ENCODE measurements at places on chromosomes 7 and 10. TPM values are rescaled to one million over a fixed set of nuclear protein-coding genes. Genes with fewer than 3 reads are reported as not detected.
A peak's percentile ranks its signal among the peaks of the same experiment; 100 is the strongest.

Gene PON1
- not detected for total RNA-seq

Gene DOCK4
- 0.18 TPM for total RNA-seq

Gene LAMTOR4
- 124 TPM for total RNA-seq

Gene ADCYAP1R1
- not detected for total RNA-seq

Gene DGKI
- total RNA-seq, result 0.26 TPM

Gene C10orf67
- 0.26 TPM for total RNA-seq

Gene PNLIPRP3
- total RNA-seq, result not detected

GRCh38 chr7:22666732-22667131, 60.3 kb upstream of the IL6 start:
- DNase-seq, result no peak

DNA sequence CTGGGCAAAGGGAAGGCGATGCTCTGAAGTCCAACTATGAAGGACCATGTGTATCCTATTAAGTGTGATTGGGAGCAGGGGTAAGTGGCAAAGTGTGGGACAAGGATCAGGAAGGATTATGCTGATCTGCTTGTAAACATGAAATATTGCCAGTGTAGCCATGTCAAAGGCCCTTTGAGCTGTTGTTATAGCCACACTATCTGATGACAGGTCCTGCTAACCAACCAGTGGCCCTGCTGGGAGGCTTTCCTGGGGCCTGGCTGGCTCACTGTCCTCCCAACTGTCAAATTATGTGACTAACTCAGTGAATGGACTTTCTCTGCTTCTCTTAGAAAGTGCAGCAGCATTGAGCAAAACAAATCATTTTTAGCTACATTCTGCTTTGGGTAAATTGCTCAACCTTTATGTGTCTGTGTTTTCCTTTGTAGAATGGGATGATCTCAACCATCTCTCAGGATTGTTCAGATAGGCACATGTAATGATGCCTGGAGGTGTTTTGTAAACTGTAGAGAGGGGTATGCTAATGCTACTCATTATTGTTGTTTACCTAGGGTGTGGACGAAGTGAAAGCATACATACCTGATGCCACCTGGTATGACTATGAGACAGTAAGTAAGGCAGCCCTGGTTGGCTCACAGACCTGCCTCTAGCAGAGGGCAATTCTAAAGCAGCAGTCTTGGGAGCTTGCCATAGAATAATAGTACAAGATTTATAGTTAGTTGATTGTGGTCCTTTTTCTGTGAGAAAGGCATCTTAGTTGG, 47.4 kb downstream of the MGAM2 start:
- no peak for DNase-seq

DNA sequence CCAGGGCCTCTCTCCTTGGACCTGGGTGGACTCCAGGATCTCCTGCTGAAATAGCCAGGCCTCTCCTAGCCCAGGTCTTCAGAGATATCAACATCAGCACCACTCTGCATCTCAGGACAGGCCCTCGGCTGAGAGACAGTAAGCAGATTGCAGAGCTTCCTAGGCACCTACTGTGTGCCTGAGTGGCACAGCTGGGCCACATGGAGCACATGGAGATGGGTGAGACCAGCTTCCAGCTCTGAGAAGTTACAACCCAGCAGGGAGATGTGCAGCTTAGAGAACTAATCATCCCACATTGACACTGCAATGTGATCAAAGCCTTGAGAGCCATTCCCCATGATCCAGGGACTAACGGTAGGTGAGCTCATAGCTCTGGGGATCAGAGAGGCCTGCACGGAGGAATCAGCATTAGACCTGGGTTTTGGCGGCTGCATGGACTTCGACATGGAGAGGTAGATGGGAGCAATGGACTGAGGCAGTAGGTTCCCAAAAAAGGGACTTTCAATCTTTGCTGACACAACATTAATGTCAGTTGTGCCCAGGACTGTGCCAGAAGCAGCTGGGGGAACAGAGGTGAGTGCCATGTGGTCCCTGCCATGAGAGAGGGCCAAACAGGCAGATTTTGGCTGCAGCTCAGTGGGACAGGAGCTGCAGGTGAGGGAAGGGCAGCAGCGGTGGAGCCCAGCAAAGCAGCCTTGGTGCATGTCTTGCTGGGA, 76.0 kb upstream of the LEP start:
- no peak for DNase-seq

GRCh38 chr7:112487457-112488263, 6.9 kb downstream of the LSMEM1 start:
- no peak for DNase-seq

DNA sequence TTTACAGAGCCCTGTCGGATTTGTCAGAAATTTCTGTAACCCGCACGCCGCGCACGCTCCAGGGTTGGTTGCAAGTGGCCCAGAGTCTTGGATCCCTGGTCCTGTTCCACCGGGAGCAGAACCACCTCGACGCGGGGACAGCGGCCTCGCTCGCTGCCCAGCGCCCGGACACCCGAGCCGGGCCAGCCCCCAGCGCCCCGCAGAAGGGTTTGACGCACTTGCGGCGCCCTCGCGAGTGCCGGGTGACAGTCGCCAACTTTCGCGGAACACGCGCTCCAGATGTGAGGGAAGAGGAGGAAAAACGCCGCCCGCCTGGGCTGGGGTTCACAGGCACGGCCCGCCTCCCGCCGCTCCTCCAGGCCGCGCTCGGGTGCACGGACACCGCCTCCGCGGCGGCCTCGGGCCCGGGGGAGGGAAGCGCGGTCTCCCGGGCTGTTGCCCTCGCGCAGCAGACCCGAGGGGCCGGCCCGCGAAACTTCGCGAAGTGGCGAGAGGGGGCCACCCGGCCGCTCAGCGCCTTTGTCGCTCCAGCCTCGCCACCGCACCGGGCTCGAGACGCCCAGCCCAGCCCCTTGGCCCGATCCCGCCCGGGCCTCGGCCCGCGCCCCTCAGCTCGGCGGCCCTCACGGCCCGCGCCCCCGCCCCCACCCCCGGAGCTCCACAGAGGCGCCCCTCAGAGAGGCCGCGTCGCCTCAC, 514 bp downstream of the RNF216 start:
- peak; percentile 10 for DNase-seq

DNA sequence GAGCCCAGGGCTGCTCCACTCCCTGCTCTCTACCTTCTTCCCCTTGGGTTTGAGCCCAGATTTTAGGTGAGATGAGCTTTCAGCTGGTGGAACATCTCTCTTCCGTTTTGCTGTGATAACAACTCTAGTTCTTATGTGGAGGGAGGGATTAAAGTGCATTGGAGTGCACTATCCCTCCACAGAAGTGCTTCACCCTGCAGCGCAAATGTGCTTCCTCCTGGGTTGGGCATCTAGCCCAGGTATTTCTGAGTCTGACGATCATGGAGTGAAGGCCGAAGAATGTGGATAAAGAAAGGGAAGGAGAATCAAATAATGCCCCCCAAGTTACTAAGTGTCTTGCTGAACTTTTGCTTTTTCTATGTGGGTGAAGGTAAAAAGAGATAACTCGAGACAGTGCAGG, 157.4 kb downstream of the CACNB2 start:
- no peak for DNase-seq

- no peak for DNase-seq
Observed at GRCh38 chr7:17497136-17497535, 198.7 kb downstream of the AHR start.

DNA sequence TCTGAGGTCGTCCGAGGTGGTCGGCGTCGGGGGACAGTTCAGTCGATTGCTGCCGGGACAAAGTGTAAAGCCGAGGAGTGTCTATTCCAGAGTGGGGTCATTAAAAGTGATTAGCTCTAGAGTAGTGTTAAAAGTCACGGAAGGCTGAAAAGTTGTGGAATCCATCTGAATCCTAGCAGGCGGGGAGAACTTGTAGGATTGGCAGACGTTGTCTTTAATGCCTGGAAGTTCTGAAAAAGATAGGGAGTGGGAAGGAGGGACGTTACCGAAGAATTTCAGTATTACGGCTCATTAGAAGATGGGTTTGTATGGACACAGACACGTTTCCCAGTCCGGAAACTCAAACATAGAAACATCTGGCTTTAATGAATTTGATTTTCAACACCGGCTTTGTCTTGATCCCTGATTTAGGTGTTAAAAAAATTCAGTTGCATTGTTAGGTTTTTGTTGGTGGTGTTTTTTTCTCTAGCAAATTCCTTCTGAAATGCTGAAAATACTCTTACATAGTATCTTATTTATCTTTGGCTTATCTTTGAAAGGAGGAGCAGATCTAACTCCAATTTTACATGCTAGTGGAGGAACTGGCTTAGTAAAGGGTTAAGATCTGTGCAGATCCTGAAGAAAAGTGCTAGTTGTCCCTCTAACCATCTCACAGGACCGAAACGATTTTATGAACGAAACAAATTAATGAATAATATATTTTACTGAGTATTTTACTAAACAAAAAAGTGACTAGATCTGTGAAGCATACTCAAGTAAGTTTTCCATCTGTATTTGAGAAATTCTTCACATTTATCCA, 900 bp downstream of the MKLN1 start:
- DNase-seq, result no peak

DNA sequence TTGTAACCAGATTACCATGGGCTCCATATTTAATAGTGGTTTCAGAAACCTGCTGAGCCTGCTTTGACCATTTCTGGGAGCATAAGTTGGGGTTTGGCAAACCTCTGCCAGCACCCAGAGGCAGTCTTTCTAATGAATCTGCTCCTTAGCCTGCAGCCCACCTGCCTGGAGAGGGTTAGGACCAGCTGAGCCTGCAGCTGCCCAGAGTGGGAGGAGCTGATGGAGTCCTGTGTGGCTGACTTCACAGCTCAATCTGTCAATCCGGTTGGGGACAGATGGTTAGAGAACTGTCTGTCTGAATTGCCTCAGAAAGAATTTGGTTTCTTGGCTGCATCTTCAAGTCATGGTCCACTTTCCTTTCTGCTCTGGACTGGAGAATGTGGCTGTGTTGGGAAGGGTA, 444.6 kb downstream of the NRG3 start:
- no peak for DNase-seq

DNA sequence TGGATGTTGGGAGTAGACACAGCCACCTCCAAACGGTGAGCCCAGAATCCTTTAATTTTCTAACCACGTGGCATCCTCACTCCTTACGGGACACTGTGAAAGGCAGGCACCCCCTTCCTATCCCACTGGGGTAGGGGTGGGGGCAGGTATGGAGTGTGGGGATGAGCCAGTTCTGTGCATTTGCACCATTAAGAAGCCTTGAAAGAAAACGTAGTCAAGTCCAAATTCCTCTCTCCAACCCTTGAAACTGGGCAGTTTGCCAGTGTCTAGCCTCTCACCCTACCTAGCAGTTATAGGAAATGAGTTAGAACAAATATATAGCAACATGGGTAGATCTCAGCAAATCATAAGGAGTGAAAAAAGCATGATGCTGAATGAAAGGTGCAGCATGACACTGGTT, 92.4 kb upstream of the LEP start:
- no peak for DNase-seq

DNA sequence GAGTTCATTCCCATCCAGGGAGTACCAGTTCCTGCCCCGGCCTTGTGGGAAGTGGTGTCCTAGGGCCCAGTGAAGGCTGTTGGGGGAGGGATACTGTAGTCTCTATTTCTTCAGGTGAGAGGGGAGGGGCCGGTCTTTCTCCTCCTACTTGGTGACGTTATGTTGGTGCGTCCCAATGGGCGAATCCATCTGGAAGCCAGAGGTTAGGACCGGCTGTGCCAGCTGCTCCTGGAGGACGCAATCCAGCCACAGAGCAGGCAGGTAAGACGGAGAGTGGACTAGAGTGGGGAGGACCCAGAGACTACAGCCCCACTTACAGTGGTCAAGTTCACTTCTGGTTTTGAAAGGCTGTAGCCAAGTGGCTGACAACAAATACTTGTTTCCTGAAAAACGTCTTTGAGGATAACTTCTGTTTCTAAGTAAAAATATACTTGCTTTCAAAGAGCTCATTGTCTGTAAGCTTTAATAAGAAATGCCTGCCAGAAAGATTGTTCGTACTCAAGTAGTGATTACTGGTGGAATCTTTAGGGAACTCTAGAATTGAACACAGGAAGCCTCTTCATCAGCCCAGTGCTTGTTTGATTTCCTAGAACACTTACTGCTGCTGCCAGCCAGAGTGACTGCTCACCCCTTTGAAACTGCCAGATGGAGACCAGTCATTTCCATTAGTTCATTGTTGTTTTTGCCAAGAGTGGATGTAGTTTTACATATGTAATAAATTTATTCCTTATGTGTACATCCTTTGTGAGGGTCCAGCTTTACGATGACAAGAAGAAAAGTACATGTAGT, 25.4 kb downstream of the RBM33 start:
- no peak for DNase-seq

DNA sequence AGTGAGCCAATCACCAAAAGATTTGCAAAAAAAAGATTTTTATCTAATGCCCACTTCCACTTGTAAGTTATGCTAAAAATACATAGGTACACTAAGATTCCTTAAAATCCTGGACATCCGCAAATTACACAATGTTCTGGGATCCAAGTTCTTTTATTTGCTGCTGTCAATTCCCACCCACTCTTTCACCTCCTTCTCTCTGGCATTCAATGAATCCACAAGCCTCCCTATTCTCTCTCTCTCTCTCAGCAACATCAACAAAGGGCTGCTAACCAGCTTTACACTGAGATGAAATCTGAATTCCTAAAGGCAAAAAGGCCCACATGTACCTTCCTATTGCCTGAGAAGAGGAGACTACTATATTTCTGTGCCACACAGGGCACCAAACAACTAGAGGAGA, 99.9 kb downstream of the ARMH3 start:
- no peak for DNase-seq

DNA sequence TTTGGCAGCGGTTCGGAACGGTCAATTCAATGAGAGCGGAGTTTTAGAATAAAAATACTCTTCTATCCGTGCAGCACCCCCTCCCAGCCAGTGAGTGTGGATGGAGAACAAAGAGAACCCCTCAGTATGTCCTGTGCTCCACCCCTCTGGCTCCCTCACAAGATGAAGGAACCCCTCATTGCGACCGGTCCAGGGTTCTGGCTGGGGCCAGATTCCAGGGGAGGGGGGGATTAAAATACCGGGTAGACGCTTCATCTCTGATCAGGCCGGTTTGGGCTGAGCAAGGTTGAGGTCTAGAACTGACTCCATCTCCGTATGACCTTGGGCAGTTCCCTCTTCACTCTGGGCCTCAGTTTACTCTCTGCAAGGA, 5.9 kb downstream of the CYP26C1 start:
- no peak for DNase-seq

DNA sequence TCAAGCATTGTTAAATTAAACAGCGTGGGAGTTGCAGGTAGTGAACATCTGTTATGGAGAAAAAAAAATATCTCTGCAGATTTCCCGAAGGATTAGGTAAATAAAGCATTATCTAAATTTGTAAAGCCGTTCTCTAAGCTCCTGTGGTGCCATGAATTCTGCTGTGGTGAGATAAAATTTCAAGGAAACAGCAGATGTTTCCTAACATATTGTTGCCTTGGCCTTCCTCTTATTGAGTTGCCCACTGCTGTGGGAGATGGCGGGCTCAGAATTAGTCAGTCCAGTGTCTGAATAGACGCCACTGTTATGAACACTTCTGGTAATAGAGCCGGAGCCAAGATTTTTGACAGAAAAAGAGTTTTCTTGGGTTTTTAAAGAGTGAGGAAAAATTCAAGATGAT, 82.6 kb upstream of the ELMO1 start:
- DNase-seq, result no peak

- no peak for DNase-seq
Observed at GRCh38 chr10:93060887-93061593, 442 bp downstream of the CYP26C1 start.

DNA sequence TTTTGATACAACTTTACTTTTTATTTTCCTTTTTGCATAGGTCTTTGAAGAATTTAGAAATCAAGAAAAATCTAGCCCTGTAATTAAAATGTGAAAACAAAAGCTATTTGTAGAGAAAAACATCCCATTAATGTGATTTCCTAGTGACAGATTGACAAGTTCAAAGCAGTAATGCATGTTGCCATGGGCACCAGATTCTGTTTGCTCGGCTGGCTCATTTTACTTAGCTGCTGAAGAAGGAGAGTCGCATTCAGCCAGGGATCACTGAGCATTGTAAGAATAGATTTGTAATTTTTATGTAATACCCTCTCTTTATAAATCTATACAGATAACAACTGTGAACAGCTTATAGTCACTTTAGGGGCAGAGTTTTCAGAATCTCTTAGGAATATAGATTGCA, 28.5 kb downstream of the DNAJB9 start:
- no peak for DNase-seq
